Forelimb muscle (tissue), 1 donor: ENCODE measurements at places on chromosomes 1 and 21. TPM values are rescaled to one million over a fixed set of nuclear protein-coding genes. Genes with fewer than 3 reads are reported as not detected.

The CFH gene
- 102 TPM for polyA plus RNA-seq

- DNase-seq: no peak
These were observed 21.8 kb upstream of the LRRC53 start for GRCh38 chr1:74534241-74534640.

- peak; percentile 43 for DNase-seq
These were observed 22.7 kb upstream of the TRIM67 start for GRCh38 chr1:231139125-231139649.

The SH3D21 gene
- 2.8 TPM for polyA plus RNA-seq

- no peak for DNase-seq
These were observed 8.5 kb downstream of the IRF2BP2 start for GRCh38 chr1:234601301-234602017.

DNA sequence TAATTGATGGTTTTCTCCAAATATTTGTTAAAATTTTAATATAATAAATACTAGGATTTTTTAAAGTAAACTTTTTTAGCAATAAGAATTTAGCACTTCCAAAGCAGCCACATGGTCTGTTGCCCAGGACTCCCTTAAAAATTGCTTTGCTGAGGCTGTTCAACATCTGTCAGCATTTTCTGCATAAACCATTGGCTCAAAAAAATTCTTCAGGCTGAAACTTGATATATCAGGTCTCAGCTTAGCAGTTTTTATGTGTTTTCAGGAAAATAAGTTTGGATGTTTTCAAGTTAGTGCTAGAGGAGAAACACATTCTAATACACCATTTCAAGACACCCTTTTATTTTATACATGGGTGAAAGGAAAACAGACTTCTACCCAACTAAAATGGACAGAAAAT, 69.1 kb upstream of the C1orf105 start:
- DNase-seq: peak; percentile 65

DNA sequence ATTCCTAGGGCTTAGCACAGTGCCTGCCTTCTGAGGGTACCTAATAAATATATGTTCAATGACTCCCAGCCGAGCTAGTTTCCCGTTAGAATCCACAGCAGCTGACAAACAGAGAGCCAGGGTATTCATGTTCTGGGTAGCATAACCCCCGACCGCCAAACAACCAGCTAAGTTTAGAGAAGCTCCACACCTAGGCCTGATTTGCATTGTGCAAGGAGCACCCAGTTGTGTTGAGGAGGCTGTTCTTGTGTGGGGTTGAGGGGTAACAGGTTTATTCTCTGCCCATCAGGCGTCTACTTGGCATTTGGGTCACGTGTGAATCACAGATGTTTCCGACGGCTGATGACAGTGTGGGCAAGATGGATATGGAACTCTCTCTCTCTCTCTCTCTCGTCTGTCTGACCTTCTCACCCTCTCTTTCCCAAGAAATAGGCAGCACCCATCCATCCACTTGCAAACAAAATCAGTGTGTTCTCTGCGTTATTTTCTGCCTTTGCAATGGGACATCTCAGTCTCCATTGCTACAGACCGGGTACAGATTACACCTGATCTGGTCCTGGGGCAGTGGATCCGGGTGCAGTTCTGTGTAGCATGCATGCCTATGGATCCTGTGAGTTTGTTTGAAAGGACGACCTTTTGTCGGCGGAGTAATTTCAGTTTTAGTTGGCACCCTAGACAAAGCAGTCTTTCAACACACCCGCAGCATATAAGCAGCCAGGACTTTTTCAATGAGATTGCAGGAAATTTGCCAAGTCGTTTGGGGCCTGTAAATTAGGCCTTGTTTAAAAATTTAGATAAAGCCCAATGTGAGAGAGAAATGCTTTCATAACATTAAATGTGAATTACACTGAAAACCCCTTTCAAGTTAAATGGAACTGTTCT, 29.4 kb downstream of the KAZN start:
- no peak for DNase-seq

DNA sequence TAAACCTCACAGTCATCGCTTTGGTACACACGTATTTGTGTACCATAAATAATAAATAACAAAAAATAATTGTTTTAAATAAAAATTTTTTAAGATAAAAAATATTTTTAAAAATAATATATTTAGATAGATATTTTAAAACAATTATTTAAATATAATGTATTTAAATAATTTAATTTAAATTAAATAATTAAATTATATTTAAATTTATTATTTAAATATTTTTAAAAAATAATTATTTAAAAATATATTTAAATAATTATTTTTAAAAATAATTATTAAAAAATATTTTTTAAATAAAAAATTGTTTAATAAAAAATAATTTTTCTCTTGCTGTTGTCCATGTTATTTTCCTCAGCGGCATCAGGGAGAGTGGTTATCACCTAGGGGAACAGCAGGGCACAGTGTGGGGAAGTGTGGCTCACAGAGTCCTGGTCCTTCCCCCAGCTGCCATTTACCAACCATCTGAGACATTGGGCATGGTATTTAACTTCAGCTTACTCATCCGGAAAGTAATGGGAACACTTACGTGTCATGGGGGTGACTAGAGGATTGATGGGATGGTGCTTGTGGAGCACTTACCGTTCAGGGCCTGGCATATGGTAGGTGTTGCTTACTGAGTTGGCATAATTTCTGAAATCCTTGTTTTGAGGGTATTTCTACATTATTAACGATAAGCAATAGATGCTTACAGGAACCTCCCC, 92.9 kb upstream of the TSPAN2 start:
- DNase-seq: no peak

DNA sequence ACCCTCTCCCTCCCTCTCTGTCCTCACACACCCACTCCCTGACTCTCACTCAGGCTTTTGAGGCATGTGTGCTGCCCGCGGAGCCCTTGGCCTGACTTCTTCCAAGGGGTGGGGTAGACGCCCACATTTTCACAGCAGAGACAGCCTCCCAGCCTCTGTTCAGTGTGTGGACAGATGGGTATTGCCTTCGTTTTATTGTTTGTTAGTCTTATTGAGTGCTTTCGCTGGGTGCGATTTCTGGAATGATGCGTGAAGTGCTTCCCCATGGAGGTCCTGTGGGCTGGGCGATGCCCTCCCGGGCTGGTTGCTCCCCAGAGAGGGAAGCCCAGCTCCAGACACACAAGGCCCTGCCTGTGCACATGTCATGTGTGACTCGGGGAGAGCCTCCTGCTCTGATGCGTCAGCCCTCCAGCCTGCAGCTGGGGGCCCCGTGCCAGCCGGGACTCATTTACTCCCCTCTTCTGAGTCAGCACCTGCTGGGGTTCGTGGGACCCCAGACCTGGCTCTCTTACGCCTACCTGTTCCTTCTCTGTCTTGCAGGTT, 14.7 kb downstream of the PDXK start:
- no peak for DNase-seq

The LCE2A gene
- not detected for polyA plus RNA-seq
